ENCODE measurements at places on chromosomes 12 and 14. TPM values are rescaled to one million over a fixed set of nuclear protein-coding genes. Genes with fewer than 3 reads are reported as not detected.

NEUROD4 gene
- total RNA-seq: not detected

DNA sequence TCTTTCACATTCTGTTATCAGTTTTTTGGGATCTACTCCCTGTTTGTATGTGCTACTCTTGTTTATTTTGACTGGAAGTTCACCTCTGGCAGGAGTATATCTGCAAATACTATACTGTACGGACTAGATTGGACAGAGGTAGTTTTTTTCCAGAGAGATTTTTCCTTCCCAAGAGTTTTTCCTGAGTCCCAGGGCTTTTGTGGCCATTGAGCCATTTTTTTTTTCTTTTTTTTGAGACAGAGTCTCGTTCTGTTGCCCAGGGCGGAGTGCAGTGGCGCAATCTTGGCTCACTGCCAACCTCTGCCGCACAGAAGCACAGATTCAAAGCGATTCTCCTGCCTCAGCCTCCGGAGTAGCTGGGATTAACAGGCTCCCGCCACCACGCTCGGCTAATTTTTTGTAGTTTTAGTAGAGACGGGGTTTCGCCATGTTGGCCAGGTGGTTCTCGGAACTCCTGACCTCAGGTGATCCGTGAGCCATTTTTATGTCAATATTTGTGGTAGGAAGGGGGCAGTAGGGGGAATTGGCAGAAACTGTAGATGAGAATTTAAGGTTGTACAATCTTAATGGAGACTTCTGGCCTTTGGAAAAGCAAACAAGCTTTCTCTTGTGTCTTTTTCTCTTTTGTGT lies 19.4 kb downstream of the KTN1 start:
- no peak for DNase-seq

- no peak for DNase-seq
These were observed 197.0 kb downstream of the PHLDA1 start for GRCh38 chr12:75834591-75834990.

TEX52 gene
- total RNA-seq: not detected

FOXA1 gene
- 0.07 TPM for total RNA-seq

- no peak for DNase-seq
These were observed 36.3 kb upstream of the FAM222A start for GRCh38 chr12:109677279-109677691.

DNA sequence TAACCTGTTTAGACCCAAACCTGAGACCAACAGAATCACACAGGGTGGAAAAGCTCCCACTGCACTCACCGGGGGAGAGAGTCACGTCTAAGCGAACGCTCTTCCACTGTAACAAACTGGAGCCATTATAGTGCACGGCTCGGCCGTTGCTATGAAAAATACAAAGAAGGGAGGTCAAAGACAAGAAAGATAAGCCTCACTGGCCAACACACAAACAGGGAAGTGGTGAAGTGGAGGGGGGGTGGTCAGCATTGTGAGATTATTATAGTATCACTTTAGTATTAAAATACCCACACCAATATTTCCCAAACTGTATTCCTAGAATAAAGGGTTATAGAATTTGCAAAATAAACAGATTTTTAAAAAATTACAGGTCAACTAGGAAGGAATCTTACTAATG lies 90.9 kb downstream of the TRAFD1 start:
- no peak for DNase-seq

DNA sequence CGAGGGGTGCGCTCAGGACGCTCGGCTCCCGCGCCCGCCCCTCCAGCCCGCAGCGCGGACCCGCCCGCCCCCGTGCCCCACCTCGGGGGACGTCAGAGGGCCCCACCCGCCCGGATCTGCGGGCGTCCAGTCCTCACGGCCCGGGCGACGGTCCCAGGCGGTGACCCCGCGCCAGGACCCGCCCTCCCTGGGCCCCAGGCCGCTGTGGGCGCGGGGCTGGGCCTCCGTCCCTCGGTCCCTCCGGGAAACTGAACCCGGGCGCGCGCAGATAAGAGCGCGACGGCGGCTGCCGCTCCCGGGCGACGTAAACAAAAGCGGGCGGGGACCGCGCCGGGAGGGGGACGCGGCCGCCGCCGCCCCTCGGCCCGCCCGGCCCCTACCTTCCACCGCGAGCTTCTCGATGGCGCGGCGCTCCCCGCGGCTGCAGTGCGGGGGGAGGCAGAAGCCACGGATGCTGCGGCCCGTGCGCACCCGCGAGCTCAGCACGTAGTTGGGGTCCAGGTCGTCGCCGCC lies 1.1 kb downstream of the CKB start:
- peak; percentile 35 for DNase-seq

DNA sequence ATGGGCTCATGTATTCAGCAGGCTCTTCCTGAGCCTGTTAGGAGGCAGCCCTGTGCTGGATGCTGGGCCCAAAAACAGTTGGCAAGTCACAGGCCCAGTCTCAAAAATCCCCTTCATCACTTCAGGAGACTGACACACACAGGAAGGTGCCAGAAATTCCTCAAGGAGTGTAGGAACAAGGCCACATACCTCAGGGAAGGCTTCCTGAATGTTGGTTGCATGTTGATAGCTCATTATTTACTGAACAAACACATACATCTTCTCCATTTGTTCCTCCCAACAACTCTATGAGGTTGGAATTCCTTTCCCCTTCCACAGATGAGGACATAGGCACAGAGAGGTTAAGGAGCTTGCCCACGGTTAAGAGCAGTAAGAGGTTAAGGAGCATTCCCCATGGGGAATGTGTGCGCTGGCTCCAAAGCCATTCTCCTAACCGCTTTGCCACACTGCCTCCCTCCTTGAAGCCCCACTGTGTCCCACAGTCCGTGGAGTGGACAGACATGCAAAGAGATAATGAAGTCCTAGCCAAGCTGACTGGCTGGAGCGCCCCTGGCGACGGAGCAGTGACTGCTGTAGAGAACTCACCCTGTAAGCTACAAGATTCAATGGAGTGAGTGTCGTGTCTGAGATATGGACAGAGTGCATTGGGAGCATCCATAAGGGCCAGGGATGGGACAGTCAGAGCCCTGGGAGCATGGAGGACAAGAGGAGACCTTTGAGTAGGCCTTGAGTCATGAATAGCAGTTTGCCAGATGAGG lies 3.3 kb downstream of the HHIPL1 start:
- no peak for DNase-seq

GRCh38 chr14:102086709-102086971 lies 204 bp downstream of the HSP90AA1 start:
- no peak for DNase-seq

DNA sequence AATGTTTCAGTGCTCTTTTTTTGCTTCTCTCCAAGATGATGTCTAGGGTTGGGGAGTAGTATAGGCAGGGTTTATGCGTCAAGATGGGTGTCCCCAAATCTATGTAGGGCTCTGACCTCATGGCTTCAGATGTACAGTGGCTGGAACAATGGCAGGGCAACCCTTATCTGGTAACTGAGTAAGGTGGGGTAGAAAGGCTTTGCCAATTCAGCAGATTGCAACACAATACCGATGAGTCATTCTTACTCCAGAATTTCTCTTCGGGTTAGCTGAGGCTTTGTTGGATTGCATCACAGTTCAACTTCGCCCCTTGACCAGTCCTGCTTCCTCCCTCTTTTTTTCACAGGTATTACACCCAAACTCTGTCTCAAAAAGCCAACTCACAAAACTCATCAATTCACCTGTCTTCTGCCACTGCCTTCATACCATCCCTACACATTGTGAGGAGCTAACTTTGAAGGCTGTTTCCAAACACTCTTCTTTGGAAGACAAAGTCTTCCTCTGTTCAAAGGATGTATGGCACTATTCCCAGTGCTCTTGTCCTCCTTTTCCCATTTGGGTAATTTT lies 190.2 kb upstream of the CNOT2 start:
- DNase-seq: no peak

GRCh38 chr14:89640141-89640540 lies 223.1 kb upstream of the FOXN3 start:
- no peak for DNase-seq

PLEKHD1 gene
- total RNA-seq: 0.05 TPM

PAH gene
- not detected for total RNA-seq

DNA sequence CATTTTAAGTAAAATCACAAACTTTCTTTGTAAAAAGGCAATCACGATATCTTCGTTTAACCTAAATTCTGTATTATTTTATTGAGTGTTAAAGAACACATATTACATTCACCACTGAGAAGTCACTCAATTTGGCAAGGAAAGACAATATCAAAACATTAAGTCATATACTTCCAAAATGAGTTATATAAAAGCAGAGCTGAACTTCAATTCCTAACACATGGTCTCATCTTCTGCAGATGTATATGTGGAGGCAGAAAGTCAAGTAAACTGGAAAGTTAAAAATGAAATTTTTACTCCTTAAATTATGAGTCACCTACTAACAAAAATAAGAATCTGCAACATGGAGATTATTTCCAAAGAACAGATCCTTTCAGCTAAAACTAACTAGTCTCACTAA lies 28.7 kb downstream of the BMAL2 start:
- DNase-seq: no peak

- peak; percentile 93 for DNase-seq
These were observed at the start of gene YAF2 for GRCh38 chr12:42238240-42239140. YAF2 (minus strand) TSS chr12:42238248; CDS start chr12:42238180, 68 bp downstream.

DNA sequence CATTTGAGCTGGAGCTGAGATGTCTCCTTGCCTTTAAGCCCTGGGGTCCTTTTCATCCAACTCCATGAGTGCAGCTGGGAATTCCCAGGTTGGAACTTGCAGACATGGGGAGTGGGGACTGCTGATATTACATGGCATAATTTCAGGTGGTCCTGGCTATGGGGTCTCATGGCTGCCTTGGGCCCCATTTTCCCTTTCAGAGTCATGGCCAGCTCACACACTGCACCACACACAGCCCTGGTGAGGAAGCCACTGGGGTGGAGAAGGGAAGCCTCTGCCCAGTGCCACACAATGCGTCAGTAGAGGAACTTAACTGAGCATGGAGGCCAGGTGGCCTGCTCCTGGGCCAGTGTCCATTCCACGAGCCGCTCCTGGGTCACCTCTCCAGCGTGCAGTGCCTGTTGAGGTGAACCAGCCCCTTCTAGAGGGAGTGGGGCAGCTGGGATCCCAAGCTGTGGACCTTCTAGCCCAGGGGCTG lies 17.3 kb upstream of the KRT86 start:
- DNase-seq: no peak

TDRD9 gene
- 0.62 TPM for total RNA-seq

DNA sequence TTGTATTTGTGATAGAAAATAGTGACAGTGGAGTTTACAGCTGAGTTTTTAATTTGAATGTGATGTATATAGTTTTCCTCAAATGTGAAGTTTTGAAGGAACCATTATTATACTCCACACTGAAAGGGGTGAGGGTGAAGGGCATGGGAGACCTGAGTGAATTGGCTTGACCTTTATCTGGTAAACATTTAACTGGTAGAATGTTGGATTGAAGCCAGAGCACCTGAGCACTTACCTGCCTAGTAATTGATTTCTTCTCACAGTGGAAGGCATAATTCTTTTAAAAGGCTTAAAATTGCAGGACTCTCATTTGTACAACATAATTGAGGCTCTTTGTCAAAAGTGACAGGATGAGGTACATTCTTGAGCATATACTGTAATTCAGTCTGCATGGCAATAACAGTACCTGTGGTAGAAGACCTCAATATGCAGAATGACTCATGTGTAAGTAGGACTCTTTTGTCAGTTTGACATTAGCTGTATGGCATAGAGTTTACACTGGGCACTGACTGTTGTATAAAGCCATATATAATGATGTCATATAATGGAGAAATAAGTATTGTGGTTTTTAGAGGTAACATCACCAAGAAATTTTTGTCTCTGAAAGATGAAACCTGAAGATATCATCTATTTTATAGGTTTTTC lies 309.6 kb downstream of the TMTC2 start:
- no peak for DNase-seq

GRCh38 chr12:93146970-93147369 lies 217.9 kb upstream of the EEA1 start:
- no peak for DNase-seq

KRT83 gene
- not detected for total RNA-seq

GRCh38 chr14:23572836-23573235 lies 5.2 kb upstream of the AP1G2 start:
- DNase-seq: no peak

SERPINA6 gene
- total RNA-seq: not detected

- DNase-seq: no peak
These were observed 12.3 kb downstream of the HMGA2 start for GRCh38 chr12:65836419-65837197.

Data from activated CD4-positive, alpha-beta T cell treated with anti-CD3 and anti-CD28 coated beads for 36 hours (primary cell).